Activated CD4-positive, alpha-beta T cell treated with anti-CD3 and anti-CD28 coated beads, Interleukin-2, amount 50 U/mL, for 4 hours (primary cell): ENCODE measurements at places on chromosomes 11 and 22.
A peak's percentile ranks its signal among the peaks of the same experiment; 100 is the strongest.

- no peak for DNase-seq
These were observed 142.4 kb downstream of the KIF18A start for GRCh38 chr11:27965559-27965958.

- no peak for DNase-seq
These were observed 576.8 kb downstream of the SOX6 start for GRCh38 chr11:15779518-15779917.

DNA sequence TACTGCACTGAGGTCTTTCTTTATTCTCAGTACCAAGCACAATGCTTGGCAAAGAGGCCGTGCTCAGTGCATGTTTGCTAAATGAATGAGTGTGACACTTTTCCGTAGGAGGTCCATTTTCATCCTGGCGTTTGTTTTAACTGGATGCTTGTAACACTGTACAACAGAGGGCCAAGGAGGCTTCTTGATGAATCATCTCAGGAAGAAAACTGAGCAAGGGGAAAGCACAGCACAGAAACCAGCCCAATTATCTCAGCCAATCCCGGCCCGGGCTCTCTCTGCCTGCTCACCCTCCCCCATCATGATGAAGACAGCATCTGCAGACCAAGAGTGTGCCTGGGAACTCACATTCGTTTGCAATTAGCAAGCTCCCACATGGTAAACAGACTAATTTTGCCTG is 570.3 kb downstream of the OPCML start:
- DNase-seq: no peak

DNA sequence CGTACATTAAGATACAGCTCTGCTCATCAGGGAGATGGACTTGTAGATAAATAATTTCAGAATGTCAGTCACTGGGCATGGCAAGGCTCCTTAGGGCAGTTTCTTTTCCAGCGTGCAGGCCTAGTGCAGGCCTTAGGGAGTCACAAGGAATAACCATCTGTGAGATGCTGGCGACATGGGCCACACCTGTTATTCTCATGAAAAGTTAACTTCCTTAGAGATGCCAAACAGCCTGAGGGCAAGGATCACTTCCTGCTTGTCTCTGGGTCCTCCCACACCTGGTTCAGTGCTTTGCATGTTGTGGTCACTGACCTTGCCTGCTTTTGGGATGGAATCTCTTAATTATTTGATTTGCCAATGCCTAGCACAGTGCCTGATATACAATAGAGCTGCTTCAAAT is 70.6 kb downstream of the ST3GAL4 start:
- no peak for DNase-seq

GRCh38 chr11:2883979-2884815 is 1.4 kb downstream of the CDKN1C start:
- no peak for DNase-seq

DNA sequence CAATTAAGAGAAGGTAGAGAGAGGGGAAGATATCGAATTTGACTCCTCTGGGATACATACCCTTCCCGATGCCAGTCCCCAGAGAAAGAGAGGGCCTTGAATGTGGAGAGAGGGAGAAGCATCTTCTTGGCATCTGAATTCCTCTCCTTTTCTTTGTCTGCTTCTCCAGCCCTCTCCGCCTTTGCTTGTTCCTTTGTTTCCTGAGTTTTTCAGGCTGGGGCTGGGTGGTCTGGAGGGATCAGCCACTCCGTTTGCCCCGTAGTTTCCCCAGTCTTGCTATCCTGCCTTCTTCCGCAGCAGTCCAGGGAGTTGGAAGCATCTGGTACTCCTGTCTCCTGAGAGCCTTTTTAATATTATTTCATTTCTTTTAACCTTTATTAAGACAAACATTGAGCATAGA is 107.1 kb upstream of the CADM1 start:
- no peak for DNase-seq

GRCh38 chr22:19019029-19019678 is 83.1 kb upstream of the PRODH start:
- DNase-seq: no peak

DNA sequence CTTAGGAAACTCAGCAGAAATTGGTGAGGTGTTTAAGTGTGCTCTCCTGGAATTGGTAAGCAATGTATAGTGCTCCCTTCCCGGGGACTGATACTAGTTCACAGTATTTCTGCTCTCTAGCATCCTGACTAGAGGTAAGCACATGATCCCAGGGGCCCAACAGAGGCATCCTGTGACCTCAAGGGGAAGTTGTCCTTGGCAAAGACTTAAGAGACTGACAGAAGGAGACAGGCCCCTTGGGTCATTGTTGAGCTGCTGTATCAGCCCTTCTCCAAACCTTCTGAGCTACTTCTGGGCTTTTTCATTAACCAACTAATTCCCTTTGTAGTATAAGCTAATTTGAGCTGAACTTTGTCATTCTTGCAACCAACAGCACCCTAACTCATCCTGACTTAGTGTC is 4.3 kb upstream of the TBC1D22A start:
- DNase-seq: no peak

DNA sequence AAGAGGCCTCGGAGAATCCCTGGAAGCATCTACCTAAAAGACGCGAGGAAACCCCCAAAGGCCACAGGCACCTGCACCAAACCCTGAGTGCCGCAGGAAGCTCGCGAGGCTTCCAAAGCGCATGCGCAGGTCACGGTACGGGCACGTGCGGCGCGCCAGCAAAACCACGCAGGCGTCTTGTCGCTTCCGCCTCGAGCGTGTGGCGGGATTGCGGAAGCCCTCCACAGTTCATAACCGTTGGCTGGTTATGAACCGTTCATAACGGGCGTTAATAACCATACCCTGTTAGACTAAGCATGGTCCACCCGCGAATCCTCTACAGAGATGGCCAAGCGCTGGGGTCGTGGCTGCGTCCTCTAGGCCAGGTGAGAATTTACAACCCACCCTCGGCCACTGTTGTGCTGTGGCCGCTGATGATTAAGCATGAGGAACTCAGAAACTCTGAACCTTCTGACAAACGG is 46.4 kb downstream of the MORC2 start:
- peak; percentile 67 for DNase-seq

- DNase-seq: no peak
These were observed 8.2 kb upstream of the F2 start for GRCh38 chr11:46710821-46711269.

DNA sequence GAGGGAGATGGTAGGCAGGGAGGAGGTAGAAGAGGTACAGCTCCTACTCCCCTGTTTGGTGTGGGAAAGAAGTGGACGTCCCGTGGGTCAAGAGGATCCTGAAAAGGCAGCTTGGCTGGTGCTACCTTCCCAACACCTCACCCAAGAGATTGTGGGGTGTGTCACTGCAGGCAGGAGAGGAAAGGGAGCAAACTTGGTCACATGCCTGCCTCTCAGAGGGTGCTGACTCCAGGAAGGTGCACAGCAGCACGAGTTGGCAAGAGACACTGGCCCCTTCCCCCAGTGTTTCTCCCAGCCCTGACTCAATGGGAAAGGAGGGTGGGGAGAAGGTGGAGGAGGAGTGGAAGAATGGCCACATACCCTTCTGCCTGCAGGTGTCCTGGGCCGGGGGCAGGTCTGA is 99.6 kb downstream of the CSNK2A3 start:
- DNase-seq: no peak
